ENCODE measurements at places on chromosomes 13 and 19.

DNA sequence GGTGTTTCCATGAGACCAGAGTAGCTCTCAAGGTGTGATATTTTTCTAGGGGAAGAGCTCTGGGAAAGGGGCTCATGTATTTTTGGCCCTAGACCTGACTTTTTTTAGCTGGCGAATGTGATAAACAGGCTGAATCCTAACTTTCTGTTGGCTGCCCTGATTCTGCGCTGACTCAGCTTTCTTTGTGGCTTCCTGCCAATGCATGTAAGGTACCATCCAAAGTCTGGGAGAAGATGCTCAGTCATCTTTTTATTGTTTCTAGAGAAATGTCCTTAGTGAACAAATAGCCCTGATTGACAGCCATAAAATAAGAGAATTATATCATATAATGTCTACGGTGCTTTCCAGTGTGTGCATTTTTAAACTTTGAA lies 113.6 kb upstream of the MBNL2 start:
- no peak for DNase-seq

DNA sequence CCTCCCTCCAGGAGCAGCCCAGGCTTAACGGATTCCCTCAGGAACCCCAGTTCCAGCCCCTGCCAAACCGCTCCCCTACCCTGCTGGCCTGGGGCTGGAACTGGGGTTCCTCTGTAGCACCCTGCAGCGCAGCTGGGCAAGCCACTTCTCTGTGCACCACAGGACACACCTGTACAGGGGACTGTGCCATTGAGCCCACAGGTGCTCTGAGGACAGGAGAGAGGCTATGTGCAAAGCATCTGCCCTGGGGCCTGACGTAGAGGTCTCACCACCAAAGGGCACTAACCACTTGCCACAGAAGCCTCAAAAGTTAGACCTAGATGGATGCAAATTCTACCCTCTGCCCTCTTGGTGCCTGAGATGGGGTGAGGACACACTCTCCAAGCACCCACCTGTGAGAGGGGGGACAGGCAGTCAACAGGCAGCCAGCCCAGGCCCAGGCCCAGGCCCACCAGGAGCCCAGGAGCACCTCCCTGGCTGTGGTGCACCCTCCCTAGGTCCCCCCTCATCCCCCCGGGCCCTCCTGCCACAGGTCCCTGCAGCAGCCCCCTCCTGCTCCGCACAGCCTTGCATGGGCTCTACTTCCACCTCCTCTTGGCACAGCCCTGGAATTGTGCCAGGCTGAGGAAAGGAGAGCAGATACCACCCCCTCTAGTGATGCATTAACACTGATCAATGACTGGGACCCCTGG lies 27.6 kb upstream of the SLC35E1 start:
- no peak for DNase-seq

DNA sequence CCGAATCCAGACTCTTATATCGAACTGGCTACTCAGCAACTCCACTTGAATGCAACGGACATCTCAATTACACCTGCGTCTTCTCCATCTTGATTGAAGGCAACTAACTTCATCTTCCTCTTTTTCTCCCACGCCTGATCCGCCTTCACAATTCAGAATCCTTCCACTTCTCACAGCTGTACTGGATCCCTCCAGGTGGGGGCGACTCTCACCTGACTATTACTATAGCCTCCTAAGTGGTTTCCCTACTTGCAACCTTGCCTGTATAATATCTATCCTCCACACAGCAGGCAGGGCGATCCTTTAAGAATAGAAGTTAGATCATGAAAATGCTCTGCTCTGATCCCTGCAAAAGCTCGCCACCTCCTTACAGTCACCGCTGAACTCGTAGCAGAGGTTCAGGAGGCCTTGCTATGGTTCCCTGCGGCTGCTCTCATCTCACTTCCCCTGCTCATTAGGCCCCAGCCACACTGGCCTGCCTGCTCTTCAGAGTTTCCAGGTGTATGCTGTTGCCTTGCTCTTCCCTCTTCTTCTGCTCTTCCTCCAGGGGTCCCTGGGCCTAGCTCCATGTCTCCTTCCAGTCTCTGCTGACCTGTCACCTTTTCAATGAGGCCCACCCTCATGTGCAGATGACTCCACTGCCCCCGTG lies 31.9 kb downstream of the RFXAP start:
- DNase-seq = no peak

- peak; percentile 43 for DNase-seq
Observed at GRCh38 chr19:13505761-13506470, 363 bp downstream of the CACNA1A start.

DNA sequence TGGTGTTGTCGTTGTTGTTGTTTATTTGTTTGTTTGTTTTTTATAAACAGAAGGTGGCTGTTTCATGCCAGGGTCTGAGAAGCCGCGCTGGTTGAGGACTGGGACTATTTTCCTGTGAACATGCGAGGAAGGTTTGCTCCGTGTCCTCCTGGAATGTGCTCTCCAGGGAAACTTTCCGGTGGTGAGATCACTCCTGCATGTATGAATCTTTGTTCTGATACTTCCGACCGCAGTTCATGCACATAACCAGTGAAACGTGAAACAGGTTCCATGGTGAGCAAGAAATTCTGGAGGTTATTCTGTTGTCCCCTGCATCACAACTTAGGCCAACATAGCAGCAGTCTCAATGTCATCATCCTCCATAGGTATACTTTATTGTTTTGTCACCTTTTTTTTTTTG lies 187.6 kb upstream of the ARGLU1 start:
- no peak for DNase-seq

GRCh38 chr19:48678201-48678600 lies 5.4 kb upstream of the NTN5 start:
- no peak for DNase-seq

DNA sequence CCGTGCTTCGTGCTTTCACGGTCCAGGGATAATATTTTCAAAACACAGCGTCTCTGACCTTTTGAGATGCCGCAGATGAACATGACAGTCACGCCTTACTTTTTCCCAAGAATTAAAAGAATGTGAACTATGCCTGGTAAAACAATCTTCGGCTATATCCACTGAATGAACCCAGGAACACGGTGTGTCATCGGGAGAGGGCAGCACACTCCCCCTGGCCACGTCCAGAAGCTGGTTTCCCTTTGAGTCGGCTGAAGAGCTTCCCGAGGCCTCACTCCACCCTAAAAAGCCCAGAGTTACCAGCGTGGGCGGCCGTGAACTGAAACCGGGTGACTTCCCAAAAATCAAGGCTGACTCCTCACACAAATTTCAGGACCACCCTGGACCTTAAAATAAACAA lies 22.9 kb upstream of the SHISA2 start:
- no peak for DNase-seq

DNA sequence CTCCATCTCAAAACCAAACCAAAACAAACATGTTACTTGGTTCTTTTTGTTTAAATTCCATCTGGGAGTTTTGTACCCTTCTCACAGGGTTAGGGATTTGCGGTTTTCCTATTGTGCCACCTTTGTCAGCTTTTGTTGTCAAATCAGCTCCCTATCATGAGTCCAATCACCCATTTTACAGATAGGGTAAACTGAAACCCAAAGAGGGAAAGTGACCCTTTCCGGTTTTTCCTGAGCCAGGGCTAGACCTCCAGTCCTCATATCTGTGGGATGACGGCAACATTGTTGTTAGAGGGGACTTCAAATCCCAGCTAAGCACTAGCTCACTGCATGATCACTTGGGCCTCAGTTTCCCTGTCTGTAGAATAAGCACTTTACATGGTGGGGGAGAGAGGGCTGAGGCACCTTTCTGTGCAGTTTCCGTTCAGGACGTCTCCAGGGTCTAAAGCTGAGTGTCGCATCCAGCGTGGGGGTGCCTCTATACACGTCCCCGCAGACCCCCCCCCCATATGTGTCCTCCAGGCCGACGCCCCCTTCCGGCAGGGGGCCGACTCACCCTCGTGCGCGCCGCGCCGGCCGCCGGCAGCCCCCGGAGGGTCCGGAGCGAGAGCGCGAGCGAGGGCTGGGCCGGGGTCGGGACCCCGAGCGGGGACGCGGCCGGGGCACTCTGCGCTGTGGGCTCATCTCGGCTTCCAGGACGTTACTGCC lies 3.9 kb downstream of the CCDC194 start:
- peak; percentile 43 for DNase-seq

DNA sequence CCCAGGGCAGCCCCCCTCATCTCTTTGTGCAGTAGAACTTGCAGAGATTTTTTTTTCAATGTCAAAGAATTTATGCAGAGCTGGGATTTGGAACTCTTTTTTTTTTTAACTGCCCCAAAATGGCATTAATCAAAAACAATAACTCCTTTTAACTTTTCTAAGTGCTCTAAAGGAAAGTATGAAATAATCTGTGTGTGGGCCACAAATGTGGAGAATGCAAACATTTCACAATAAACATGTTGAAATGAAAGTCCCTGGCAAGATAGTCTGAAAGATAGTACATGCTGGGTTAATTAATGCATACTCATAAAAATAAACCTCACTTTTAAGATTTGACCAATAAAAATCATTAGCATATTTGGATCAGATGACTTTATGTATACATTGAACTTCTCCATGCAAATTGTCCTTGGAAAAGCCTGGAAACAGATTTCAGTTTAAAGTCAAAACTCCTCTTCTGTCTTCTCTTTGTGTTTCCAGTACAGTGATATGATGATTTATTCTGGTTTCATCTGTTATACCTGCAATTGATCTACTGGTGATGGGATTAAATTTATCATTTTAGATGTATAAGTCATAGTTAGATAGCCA lies 30.5 kb upstream of the ZNF536 start:
- no peak for DNase-seq
